ENCODE measurements at places on chromosomes 2 and 18.

DNA sequence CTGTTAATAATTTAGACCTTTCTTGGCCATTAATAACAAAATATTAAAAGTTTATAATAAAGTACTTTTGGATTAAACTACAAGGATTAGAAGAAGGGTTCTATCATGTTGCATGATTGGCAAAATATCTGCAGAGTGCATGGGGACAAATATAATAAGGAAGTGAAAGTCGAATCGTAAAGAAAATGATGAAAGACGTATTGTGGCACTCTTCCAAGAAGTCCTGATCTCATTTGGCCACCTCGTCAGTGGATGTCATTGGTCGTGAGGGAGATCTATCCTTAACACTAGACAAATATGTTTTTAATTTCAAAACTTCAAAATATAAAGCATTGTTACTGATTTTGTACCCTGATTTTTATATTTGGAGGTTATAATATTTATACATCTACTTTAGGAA is 197.7 kb upstream of the STON1 start:
- no peak for DNase-seq

- DNase-seq: peak; percentile 40
These were observed 4.9 kb upstream of the SIX2 start for GRCh38 chr2:45014016-45014702.

- no peak for DNase-seq
These were observed at the start of gene PIEZO2 for GRCh38 chr18:11149441-11150270. TSS of gene PIEZO2 (minus strand) at chr18:11149569. CDS start at chr18:11148588, 981 bp downstream.

DNA sequence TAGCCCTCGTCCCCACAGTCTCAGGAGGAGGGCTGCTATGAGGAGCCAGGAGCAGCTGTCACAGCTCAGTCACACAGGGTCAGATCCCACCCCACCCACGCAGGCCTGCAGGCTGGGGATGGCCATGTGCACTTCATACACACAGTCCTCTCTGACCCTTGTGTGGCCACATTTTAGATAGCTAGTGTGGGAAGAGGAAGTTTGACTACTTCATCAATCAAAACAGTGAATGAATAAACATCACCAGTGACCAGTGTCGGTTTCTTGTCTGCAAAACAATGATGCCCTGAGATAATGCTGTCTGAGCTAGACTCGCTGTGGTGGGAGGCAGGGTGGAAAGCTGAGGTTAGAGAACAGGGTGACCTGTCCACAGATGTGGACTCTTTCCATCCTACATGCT is 107.1 kb downstream of the PIEZO2 start:
- no peak for DNase-seq

GRCh38 chr18:3451183-3451988 is 1.4 kb downstream of the TGIF1 start:
- peak; percentile 42 for DNase-seq

DNA sequence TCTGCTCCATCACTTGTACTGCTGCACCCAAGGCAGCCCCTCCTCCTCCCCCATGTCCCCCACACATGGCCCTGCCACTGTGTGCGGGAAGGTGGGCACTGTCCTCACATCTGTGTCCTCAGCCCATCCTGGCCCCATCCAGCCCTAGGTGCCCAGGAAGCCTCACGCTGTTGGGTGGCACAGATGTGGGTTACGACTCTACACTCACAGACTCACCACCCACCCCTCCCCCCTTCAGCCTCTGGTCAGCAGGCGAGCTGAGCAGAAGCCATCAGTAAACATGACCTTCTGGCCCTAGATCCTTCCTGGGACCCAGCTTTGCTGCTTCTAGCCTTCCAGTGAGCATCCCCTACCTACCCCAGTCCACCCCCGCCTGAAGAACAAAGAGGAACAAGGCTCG is 43.0 kb downstream of the ADCY3 start:
- DNase-seq: no peak

DNA sequence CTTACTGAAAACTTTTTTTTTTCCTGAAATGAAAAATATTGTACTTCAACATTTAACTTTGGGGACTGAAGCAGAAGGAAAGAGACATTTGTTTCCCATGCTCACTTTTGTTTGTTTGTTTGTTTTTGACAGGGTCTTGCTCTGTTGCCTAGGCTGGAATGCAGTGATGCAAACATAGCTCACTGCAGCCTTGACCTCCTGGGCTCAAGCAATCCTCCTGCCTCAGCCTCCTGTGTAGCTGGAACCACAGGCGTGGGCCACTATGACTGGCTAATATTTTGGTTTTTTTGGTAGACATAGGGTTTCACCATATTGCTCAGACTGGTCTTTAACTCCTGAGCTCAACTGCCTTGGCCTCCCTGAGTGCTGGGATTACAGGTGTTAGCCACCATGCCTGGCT is 70.9 kb upstream of the SPTBN1 start:
- no peak for DNase-seq

- no peak for DNase-seq
These were observed 473.3 kb downstream of the LPIN1 start for GRCh38 chr2:12219761-12220160.

GRCh38 chr2:224008702-224009261 is 30.3 kb downstream of the SERPINE2 start:
- DNase-seq: no peak

DNA sequence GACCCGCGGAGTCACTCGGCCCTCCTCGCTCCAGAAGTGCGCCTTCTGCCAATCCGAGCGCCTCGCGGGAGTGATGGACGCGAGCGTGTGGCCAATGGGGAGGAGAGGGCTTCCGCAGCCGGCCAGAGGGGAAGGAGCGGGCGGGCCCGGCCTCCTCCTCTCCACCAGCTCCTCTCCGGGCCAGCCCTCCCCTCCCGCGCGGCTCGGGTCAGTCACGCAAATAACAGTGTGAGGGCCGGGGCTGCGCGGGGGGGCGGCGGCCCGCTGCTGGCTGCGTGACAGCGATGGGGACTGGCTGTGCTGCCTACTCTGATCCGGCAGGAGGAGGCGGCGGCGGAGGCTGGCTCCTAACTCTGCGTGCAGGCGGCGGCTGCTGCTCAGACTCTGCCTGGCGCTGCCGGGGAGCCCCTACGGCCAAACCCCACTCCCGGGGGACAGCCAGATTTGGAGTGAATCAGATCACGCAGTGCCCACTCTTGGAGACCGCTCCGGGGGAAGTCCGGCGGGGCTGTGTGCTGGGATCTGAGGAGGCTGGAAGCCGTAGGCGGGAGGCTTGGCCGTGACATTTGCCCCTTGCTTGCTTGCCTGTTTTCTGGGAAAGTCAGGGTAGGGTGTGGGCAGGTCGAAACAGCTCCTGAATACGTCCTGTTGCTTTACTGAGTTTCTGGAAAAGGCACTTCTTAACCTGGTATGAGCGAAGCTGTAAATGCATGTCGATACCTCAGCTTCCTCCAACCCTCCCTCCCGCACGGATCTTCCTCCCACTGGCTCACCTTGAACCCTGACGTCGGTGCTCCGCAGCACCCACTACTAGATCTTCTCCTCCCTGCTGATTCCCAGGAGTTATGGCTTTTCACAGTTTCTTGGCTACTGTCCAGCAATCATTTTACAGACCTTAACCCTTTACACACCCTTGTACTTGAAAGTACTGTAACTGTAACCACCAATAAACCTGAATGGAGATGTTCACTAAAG is 97.9 kb upstream of the SERTAD2 start:
- DNase-seq: peak; percentile 23

DNA sequence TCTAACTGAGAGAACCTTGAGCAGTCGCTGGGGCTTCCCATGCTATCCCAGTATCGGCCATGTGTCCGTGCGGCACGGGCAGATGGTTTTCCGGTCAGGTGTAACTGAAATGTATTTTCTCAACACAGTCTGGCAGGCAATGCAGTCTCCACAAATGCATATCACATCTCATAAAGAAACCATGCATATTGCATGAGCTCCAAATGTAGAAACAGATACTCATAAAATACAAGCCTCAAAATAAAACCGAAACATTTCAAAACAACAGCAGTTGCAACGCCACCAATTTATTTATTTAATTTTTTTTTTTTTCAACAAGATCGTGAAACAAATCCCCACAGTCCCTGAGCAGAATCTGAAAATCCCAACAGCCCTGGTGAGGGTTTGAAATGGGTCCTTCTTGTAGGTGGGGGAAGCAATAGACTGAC is 299.4 kb downstream of the LPIN1 start:
- no peak for DNase-seq

DNA sequence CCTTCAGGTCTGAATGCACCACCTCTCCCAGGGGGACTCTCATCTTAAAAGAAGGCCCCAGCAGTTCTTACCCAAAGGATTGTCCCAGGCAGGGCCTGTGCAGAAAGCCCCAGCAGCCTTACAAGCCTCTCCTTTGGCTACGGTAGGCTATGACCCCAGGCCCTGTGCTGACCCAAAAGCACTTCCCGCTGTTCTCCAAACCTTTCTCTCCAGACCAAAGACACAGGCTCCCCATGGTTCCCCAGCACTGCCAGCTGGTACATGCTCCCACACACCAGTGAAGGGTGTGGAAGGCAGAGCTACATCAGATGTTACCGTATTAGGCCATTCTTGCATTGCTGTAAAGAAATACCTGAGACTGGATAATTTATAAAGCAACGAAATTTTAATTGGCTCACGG is 35.4 kb downstream of the LBH start:
- no peak for DNase-seq

DNA sequence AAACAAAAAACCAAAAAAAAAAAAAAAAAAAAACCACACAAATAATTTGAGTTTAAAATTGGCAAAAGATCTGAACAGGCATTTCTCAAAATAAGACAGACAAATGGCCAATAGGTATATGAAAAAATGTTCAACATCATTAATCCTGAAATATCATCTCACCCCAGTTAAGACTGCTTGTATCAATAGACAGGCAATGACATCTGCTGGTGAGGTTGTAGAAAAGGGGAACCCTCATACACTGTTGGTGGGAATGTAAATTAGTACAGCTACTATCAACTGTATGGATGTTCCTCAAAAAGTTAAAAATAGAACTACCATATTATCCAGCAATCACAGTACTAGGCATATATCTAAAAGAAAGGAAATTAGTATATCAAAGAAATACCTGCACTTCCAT is 523.1 kb downstream of the XIRP2 start:
- no peak for DNase-seq

DNA sequence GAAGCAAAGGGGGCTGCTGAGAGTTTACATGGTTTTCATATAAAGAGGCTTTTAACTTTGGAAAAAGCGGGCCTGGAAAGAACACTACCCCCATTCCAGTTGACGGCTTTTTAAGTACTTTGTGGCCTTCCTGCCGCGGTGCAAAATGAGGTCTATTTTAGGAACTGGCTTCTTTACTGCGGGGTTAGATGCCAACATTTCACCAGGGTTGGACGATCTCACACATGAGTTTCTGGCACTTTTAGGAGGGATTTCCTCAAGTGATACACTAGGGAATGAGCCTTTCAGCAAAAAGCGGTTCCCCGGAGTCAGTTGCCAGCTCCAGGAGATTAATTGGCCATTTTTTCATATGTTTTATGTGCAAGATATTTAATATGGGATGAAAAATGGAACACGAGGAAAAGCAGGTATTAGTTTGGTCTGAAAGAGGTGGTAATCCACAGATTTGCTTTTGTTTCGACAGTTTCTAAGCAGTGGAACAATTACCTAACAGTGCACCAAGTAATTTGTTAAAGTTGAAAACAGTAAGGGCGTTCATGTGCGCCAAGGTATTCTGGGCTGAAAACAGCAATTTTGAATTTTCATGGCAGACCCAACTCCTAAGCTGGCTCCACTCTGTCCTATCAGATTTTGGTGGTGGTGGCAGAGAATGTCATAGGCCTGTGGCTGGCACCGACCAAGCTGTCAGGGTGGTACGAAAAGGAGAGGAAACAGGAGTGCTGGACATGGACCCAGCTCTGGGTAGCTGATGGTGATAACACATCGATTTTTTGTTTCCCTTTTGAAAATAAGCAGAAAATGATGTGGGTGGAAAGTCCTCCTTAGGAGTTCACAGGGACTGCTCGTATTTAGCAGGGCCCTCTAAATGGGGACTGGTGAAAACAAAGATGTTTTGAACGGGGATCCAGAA is 55.6 kb upstream of the FZD5 start:
- DNase-seq: no peak

GRCh38 chr2:241314226-241315092 is 1.0 kb downstream of the HDLBP start:
- DNase-seq: no peak

DNA sequence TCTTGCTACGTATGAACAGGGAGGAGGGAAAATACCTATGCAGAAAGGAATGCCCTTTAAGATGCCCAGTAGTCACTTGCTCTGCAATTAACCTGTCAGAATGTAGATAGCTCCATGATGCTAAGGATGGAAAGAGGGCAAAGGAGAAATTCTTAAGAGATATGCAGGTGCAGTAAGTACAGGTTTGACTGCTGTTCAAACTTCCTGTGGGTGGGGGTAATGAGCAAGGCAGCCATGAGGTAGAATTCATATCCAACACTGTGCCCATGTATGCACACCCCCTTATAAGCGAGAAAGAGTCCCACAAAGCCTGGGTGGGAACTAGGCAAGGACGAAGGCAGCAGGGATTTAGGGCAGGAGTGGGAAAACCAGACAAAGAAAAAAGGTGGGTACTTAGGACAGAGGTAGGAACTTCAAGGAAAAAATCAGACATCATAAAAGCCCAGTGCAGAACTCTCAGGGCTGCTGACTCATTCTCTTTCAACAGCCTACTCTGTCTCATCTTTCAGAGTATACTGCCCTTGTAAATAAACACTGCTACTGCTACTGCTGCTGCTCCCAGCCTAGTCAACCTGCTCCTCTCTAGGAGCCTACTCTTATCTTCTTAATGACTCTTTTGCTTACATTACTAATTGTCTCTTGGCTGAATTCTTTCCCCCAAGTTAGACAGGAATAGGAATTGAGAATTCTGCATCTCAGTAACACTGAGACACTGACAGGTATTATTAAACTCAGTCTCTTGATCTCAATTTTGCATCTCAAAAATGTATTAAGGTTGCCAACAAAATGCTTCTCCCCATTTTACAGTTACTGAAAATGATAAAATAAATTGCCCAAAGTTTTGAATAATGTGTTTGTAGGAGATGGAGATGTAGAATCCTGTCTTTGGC is 189.0 kb downstream of the PTH2R start:
- no peak for DNase-seq

DNA sequence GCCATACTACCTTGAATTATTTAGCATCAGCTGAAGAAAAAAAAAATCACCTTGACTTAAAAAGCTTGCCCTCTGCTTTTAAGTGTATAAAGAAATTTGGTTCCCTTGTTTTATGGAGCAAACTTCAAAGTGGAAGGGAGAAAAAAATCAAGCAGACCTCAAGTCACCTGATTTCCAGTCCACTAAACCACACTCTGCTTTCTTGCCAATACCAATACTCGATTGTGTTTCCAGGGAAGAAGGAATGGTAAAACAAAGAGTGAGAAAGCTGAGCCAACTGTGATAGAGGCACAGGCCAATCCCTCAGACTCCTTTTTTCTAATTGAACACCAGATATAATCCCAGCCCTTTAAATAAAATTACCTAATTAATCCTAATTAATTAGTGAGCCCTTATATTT is 587.3 kb downstream of the ARHGAP15 start:
- DNase-seq: no peak

DNA sequence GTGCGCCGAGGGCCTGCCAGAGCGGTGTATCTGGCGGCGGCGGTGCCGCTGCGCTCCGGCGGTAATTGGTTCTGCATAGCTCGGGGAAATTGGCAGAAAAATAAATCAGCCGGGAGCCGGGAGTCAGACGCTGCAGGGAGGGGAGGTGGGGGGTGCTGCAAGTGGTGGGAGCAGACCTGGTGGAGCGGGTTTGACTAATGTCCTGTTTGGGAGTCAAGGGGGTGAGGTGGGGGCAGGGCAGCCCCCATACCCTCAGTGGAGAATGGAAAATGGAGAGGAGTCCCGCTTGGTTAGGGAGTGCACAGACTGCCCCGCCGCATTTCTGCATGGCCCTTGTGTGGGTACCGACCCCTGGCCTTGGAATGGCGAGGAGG is 107.3 kb downstream of the DYSF start:
- no peak for DNase-seq
